ENCODE measurements at places on chromosomes 4 and X.

GRCh38 chr4:67522851-67523671 lies 22.2 kb downstream of the CENPC start:
- no peak for DNase-seq

- DNase-seq = no peak
These were observed 251.4 kb downstream of the COL25A1 start for GRCh38 chr4:109051054-109051453.

GRCh38 chr4:98996056-98996764 lies 689 bp downstream of the METAP1 start:
- DNase-seq = no peak

DNA sequence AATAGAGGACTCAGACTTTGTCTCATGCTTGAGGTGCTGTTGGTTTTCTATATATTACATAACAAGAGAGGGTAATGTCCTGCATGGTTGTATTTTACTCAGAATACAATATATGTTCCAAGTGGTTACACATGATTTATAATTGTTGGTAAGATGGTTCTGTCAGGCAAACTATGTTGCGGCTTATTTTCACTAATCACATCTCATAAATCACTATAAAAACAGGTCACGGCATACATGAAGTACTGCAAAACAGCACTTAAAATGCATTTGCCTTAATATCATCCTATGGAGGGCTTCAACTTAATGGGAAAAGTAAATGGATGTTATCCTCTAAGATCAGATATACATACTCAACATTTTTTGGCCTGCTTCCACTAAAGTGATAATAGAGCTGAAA lies 246.0 kb upstream of the ARSJ start:
- DNase-seq = no peak

DNA sequence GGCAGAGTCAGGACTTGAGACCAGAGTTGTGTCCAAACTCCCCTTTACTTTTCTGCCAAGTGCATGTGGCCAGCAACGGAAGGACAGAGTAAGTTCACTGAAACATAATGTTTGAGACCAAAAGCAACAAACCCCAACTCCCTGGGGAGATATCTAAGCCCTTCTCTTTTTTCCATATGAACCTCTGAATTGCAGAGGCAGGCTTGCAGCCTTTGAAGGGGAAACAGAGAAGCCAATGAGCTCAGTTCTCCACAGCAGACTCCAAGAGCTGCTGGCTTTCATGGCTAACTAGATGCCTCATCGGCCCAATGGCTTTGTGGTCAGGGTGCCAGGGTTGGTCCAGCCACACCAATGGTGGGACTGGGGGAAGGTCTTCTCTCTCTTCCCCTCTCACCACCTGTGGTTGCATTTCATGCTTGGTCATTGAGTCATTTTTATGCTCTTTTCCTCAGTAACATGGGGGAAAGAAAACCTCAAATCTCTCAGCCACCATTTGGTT lies 34.0 kb downstream of the STARD8 start:
- DNase-seq = no peak

GRCh38 chr4:38917481-38918025 lies 49.9 kb downstream of the FAM114A1 start:
- DNase-seq = no peak

DNA sequence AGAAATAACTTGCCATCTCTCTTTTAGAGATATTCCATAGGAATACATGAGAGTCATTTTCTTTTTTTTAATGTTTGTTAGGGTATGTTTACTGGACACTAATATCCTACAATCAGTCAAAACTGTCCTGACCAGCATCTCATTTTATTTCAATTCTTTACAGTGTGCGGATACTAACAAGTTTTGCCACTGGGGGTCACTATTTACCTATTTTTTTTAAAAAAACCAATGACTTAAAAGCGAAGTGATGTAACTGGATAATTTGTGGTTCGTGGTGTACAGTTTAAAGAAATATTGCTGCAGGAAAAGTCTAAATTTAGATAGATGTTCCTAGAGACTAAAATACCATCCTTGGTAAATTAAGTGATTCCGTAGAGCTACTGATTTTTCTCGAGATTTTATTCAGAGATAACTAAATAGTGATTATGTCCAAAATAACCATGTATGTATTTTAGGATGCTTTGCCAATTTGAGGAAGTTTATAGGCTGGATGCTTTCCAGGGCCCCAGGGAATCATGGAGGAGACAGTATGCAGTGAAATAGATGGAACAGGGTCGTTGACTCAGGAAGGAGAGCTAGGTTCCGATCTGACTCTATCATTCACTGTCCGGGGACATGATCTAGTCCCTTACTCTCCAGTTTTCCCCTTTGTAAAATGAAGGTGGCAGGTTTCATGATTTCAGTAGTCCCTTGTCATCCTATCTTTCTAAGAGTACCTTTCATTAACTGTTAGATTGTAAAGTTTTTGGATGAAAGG lies 34.0 kb upstream of the GNPDA2 start:
- peak; percentile 22 for DNase-seq

GRCh38 chrX:115058276-115058675 lies 40.9 kb upstream of the IL13RA2 start:
- no peak for DNase-seq

GRCh38 chrX:100274916-100275315 lies 135.2 kb downstream of the PCDH19 start:
- DNase-seq = no peak

GRCh38 chr4:75565481-75565880 lies 9.6 kb downstream of the ODAPH start:
- DNase-seq = no peak

GRCh38 chr4:183887351-183887750 lies 17.8 kb upstream of the STOX2 start:
- DNase-seq = no peak

GRCh38 chr4:1041147-1041935 lies 29.9 kb downstream of the FGFRL1 start:
- DNase-seq = no peak

- no peak for DNase-seq
These were observed 396.4 kb upstream of the TRAM1L1 start for GRCh38 chr4:117481742-117482141.

GRCh38 chr4:74449571-74450297 lies 4.8 kb downstream of the AREG start:
- DNase-seq = no peak

GRCh38 chr4:99483636-99484035 lies 27.2 kb upstream of the C4orf17 start:
- no peak for DNase-seq

GRCh38 chrX:137428766-137429591 lies 136.9 kb upstream of the ZIC3 start:
- DNase-seq = no peak

- no peak for DNase-seq
These were observed 14.5 kb upstream of the DKK2 start for GRCh38 chr4:107050525-107051135.

DNA sequence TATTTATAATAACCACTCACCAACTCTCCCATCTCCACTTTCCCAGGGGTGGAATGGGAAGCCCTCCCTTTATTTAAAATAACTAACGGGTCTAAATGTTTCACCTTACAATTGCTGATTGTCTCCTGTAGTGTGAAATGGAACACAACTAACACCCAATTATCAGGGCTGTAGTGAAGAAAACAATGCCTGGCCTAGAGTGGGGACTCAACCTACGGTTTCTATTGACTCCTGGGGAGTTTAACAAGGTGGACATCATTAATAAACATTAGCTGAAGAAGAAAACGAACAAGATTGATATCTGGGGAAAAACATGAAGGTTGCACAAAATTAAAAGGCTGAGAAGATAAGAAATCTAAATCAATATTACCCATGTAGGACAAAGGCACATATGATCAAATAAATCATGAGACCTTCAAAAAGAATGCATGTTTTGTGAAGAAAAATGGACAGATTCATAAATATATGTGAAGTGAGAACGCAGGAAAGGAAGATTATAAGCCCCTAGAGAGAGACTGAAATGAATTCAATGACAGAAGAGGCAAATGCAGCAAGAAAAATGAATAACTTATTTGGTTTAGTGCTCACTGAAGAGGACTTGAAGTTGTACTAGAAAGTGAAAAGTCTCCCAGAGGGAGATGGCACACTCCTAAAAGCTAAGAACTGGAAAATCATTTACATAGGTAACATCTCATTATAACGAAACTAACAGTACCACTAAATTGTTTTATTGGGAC lies 593.0 kb upstream of the AADAT start:
- DNase-seq = no peak

DNA sequence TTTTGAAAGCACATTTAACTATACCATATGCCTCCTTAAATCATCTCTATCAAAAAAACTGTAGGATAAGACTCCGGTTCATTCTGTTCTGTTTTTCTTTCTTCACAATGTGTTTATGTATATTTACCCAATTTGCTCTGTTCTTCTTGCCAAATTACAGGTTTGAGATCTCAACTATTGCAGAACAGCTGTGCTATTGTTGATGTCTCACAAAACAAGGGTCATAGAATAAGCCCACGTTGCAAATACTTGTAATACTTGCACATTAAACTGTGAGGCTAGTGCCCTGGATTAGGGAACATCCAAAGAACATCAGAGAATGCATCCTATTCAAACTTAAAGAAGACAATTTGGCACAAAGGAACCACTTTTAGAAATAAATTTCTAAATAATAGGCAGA lies 45.4 kb downstream of the ANTXR2 start:
- DNase-seq = no peak

- DNase-seq = no peak
These were observed 110.4 kb downstream of the SCD5 start for GRCh38 chr4:82688091-82688795.

- no peak for DNase-seq
These were observed 31.1 kb downstream of the CCKAR start for GRCh38 chr4:26459054-26459755.

All from memory B cell (primary cell).